ENCODE measurements at places on chromosomes 11 and 22.

DNA sequence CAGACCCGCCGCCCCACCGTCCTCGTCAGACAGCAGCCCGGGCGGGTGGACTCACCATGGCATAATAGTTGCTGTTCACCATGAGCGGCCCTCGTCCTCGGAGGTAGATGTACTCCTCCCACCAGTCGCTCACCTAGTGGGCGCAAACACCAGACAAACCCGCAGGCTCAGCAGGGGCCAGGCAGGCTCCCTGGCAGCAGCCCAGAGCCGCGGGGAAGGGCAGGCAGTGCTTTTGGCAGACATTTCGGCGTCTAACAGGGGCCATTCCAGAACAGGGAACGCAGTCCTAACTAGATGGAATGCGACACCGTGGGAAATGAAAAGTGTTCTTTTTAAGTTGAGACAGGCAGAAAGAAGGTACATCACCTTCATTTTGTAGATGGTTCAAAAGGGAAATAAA is 44.9 kb downstream of the CPT1A start:
- peaks cover 5% of the 10 kb centered on the region for H3K36me3 ChIP-seq
- H3K27ac ChIP-seq, result no peak overlapping the region
- H3K4me3 ChIP-seq, result no peak overlapping the region
- H3K27me3 ChIP-seq, result no peaks in the 10 kb centered on the region
- no peak for DNase-seq

GRCh38 chr22:22786301-22787115 is 101.1 kb upstream of the IGLL5 start:
- no peaks in the 10 kb centered on the region for H3K36me3 ChIP-seq
- no peak overlapping the region for H3K4me3 ChIP-seq
- DNase-seq, result no peak
- peaks cover 18% of the 10 kb centered on the region for H3K4me1 ChIP-seq

DNA sequence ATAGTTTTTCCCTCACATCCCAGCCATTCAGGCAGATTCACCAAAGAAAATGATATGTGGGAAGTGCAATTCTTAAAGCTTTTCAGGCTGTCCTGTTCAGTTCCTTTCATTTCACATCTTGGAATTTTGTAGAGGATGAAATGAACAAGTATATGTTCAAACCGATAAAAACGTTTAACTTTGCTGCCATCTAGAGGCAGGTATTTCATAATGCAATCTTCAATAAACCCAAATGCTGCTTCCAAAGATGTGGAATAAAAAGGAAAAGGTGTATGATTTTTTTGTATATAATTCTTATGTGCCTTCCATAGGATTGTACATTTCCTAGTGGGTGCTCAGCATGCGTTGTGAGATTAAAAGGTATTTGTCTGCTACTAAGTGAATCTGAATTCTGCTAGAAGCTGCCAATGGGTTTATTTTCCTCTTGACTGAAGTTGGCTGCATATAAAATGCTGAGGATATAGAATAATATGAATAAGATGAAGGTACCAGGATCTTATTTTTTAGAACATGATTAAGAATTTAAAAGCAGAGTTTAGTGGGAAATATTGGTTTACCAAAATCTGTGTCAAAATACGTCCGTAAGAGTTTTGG is 199.3 kb downstream of the PGR start:
- no peaks in the 10 kb centered on the region for H3K27me3 ChIP-seq
- H3K4me1 ChIP-seq, result peaks cover 4% of the 10 kb centered on the region
- H3K4me3 ChIP-seq, result no peak overlapping the region
- H3K36me3 ChIP-seq, result no peaks in the 10 kb centered on the region
- DNase-seq, result no peak
- H3K27ac ChIP-seq, result no peak overlapping the region

DNA sequence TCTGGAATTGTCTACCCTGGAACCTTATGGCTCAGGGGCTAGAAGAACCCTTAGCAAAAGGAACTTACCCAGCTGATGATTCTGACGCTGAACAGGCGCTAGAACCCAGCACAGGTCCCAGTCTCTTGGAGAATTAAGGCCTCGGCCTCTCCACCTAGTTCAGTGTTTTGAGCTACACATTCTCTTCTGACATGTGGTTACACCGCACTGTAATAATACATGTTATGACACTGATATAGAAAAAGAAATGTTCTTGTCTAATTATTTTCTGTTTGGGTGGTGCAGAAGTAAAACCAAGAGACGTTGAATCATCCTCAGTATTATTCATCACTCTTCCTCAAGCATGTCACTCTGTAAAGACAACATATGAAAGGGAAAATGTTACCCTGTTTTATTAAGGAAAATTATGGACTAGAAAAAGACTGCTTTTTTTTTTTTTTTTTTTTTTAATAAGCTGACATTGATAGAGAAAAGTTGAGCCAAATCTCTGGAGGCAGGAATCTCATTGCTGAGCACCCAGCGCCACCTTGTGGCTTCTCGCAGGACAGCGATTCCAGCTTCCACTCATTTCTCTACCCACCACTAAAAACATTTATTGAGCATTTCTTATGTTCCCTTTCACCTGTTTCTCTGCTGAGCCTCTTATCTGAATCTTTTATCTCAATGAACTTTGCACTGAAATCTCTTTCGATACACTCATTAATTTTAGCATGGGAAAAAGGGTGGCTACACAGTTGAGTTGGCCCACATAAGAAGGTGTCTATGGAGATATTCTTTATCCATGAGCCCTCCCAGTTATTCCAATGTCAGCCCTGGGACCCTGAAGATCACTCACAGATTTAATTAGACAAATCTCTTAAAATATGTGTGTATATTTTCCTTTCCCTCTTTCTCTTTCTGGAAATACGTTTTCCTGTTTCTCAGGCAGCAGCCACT is 12.6 kb upstream of the APLNR start:
- peak; percentile 60 for DNase-seq
- peaks cover 3% of the 10 kb centered on the region for H3K4me1 ChIP-seq
- H3K27me3 ChIP-seq, result peaks cover 22% of the 10 kb centered on the region
- no peaks in the 10 kb centered on the region for H3K36me3 ChIP-seq

GRCh38 chr11:119936426-119936825 is 201.5 kb downstream of the TRIM29 start:
- H3K36me3 ChIP-seq, result no peaks in the 10 kb centered on the region
- H3K4me3 ChIP-seq, result no peak overlapping the region
- DNase-seq, result no peak
- H3K27me3 ChIP-seq, result peaks cover 6% of the 10 kb centered on the region

GRCh38 chr11:94089341-94089740 is 39.3 kb upstream of the PANX1 start:
- no peak overlapping the region for H3K27ac ChIP-seq
- H3K4me3 ChIP-seq, result no peak overlapping the region
- peaks cover 3% of the 10 kb centered on the region for H3K27me3 ChIP-seq
- no peaks in the 10 kb centered on the region for H3K36me3 ChIP-seq

DNA sequence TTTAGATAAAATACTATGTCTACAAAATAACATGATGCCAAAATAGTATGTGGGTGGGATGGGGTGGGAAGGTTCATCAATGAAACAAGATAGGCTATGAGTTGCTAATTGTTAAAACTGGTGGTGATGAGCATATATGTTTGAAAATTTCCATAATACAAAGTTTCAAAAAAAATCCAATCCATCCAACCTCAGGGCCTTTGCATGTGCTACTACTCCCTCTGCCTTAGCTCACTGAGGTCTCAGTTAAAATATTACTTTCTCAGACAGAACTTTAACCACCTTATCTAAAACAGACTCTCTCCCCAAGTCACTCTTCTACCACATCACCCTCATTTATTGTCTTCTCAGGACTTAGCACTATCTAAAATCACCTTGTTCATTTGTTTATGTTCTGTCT is 201.1 kb downstream of the TTC28 start:
- no peak overlapping the region for H3K27ac ChIP-seq
- no peak overlapping the region for H3K4me3 ChIP-seq
- H3K36me3 ChIP-seq, result no peaks in the 10 kb centered on the region
- no peaks in the 10 kb centered on the region for H3K4me1 ChIP-seq
- H3K27me3 ChIP-seq, result peaks cover 12% of the 10 kb centered on the region

- H3K27me3 ChIP-seq, result peaks cover 2% of the 10 kb centered on the region
- DNase-seq, result no peak
- no peak overlapping the region for H3K27ac ChIP-seq
- no peaks in the 10 kb centered on the region for H3K4me1 ChIP-seq
Observed at GRCh38 chr11:120756931-120757330, 245.4 kb downstream of the GRIK4 start.

DNA sequence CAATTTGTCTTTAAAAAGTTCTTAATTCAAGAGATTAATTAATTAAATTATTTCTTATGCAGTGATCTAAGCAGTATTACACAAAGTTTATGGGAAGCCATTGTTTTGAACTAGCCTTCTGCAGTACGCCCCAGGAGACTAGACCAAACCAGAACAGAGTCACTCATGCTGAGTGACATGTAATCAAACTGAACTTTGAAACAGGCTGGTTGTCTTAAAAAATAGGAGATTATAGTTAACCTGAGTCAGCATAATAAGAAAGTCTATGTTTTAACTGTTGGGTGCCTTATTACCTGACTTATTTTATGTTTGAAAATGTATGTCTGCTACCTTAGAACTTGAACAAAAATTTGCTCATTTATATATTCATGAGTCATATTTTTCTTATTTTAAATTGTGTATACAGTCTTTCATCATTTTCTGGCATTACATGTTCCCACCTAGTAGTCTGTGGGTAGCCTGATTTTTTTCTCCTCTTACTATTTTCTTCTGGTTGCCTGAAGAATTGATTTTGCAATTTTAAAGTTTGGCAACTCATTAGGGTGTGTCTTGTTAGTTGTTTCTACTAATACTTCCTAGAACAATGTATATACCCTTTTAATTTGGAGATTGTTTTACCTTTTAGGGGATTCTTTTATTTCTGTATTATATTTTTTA is 161.4 kb downstream of the AASDHPPT start:
- no peaks in the 10 kb centered on the region for H3K4me1 ChIP-seq
- no peak overlapping the region for H3K27ac ChIP-seq
- H3K27me3 ChIP-seq, result peaks cover 2% of the 10 kb centered on the region
- DNase-seq, result no peak

GRCh38 chr11:11370255-11370961 is 17.4 kb upstream of the CSNK2A3 start:
- no peak overlapping the region for H3K27ac ChIP-seq
- no peak overlapping the region for H3K4me3 ChIP-seq
- H3K4me1 ChIP-seq, result no peaks in the 10 kb centered on the region

GRCh38 chr11:76163289-76163880 is 42.9 kb downstream of the WNT11 start:
- H3K27me3 ChIP-seq, result peaks cover 1% of the 10 kb centered on the region
- H3K4me3 ChIP-seq, result no peak overlapping the region
- no peak for DNase-seq
- no peaks in the 10 kb centered on the region for H3K4me1 ChIP-seq
- H3K36me3 ChIP-seq, result no peaks in the 10 kb centered on the region

DNA sequence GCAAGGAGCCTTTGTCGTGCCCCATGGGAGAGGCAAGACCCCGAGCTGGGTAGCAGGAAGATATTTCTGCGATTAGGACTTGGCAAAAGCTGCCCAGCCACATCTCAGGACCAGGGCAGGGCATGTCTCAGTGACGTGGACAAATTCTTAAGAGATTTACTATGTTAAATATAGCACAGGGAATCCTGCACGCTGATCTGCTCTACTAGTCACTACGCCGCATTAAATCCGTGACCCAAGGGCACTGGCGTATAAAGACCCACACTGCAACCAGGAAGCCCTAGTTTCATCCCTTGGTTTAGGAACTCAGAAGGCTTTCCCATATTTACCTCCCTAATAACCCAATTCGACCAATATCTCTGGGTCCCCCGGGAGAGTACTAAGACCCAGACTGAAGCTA is 35.1 kb downstream of the AP1B1 start:
- no peaks in the 10 kb centered on the region for H3K27me3 ChIP-seq
- no peaks in the 10 kb centered on the region for H3K4me1 ChIP-seq
- no peak overlapping the region for H3K27ac ChIP-seq
